Esophagus mucosa (tissue), 1 donor: ENCODE measurements at places on chromosomes 12 and 14. TPM values are rescaled to one million over a fixed set of nuclear protein-coding genes. Genes with fewer than 3 reads are reported as not detected.

DNA sequence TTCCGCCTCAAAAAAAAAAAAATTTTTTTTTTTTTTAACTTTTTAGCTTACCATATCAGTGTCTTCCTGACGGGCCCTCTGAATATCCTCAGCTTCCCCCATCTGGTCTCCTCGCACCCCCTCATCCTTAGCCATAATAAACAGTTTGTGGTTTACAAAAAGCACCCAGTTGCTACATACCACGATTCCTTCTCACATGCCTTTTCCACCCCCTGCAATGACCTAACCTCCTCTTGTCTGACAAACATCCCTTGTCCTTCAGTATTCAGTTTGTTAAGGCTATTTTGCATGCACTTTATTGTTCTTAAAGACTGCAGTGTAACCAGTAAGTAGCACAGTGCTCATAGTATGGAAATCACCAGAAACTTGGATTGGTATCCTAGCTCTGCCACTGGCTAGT, 88.5 kb downstream of the PPM1H start:
- no peak for ATAC-seq

DNA sequence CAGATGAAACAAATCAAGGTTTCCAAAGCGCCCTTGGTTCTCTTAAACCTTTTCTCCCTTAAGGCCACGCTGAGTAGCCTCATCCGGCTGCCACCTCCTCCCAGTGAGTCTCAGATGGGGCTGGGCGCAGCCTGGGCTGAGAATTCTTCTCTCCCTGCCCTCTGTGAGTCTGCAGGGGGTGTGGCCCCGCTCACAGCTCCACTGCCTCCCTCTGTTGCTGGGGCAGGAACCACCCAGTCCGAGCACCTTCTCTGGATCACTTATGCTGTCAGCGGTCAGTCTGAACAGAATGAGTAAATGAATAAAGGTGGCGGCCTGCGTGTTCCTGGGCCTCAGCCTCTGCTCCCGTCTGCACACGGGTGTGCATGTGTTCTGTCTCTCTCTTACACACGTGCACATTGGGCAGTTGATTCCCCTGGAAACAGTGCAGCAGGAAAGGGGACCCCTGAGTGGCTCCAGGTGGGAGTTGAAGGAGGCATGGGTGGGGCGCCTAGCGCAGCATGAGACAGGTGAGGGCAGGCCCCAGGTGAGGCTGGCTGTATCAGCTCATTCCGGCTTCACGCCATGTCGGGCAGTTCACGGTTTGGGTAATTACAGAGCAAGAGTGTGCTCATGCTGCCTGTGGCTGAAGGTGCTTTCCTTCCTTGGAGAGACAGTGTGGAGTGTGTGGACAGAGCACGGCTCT, 4.3 kb downstream of the PAPLN start:
- peak; percentile 80 for ATAC-seq

Gene OAS1
- 37.2 TPM for total RNA-seq

Gene KRT75
- total RNA-seq = 0.84 TPM

DNA sequence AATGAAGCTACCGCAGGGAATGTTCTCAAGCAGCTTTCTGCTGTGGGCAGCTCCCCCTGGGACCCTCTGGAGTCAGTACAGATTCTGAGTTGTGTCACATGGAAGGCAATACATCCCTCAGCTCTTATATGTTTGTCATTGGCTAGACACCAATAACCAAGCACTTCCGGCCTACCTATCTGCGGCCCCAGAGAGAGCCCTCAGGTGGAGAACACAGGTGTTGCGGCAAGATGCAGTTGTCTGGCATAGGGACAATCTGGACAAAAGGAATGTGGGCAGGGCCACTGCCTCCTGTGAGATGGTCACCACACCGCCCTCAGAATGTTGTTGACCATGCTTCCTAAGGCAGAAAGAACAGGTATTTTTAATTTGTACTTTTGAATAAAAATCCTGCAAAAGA, 118.7 kb downstream of the BRMS1L start:
- ATAC-seq = no peak
